Activated T-helper 1 cell treated with anti-CD3 and anti-CD28 coated beads, Interleukin-2, amount 50 U/mL, for 16 hours (primary cell): ENCODE measurements at places on chromosomes 5 and 9.

DNA sequence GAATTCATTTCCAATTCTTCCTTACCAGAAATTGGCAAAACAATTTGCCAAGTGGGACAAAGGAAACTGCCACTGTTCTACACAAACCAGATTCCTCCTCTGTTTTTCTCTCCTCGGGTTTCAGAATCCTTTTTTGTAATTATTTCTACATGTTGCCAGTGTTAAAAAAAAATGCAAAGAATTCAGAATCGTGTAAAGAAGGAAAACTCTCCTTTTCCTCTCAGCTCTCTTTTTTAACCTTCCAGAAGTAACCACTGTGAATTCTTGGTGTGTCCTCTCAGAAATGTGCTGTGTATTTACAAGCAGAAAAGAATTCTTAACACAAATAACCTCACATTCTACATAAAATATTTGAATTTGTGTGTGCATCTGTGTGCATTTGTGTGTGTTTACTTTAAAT, 224.6 kb downstream of the DRD1 start:
- DNase-seq: no peak

DNA sequence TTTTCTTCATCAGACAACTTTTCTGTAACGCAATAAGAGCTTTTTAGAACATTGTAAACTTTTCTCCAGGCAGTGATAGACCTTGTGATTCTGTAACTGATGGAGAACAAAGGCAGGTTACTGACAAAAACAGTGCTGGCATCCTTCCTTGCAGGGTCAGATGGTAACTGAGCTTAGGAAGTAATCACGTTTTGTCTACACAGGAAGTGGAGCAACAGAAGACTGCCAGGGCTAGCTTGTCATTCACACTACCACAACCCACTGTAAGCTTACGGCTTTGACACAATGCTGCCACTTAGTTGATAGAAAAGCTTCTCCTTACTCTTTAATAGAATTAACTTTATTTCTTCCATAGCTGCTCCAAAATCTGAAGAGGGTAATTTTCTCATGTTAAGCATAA, 46.8 kb downstream of the FBN2 start:
- no peak for DNase-seq

DNA sequence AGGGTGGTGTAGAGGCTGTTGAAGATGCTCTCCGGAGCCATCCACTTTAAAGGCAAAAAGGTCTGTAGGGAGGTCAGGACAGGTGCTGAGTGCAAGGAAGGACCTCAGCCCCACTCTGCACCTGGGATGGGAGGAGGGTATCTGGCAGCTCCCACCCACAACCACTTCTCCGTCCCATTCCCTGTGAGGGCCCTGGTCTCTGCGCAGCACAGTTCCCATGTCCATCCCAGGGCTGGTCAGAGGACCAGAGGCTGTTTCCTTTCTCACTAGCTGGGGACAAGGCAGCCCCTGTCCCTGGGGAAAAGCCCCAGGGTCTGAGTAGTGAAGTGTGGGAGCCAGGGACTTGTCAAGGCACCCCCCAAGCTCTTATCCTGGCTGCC, 33.7 kb upstream of the CSF1R start:
- DNase-seq: no peak

- DNase-seq: no peak
These were observed 75.8 kb downstream of the GOLPH3 start for GRCh38 chr5:32098291-32098690.

DNA sequence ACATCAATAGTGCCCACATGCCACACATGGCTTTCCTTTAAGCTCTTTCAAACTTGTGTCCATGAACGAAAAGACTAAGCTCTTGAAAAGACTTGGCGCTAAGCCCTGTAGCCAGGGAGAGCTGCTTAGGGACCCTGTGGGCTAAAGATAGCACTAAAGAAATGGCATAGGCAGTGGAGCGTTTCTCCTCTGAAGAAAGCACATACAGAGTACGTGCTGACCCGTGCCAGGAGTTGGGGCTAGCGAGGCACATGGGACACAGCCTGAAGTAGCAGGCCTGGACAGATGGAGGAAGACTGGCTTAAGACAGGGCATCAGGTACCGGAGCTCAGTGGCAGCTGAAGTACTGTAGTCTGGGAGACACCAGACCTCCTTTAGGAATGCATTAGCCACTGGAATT, 39.7 kb downstream of the ADGRV1 start:
- no peak for DNase-seq

- DNase-seq: no peak
These were observed 22.3 kb downstream of the PDE8B start for GRCh38 chr5:77232574-77233358.

- DNase-seq: no peak
These were observed 1018.9 kb upstream of the ARRDC3 start for GRCh38 chr5:92402045-92402444.

GRCh38 chr9:134627417-134628353, 13.9 kb upstream of the COL5A1 start:
- no peak for DNase-seq

- DNase-seq: no peak
These were observed 21.3 kb upstream of the FAM13B start for GRCh38 chr5:138054206-138054605.

GRCh38 chr5:177314376-177315342, 3.0 kb upstream of the MXD3 start:
- DNase-seq: no peak

DNA sequence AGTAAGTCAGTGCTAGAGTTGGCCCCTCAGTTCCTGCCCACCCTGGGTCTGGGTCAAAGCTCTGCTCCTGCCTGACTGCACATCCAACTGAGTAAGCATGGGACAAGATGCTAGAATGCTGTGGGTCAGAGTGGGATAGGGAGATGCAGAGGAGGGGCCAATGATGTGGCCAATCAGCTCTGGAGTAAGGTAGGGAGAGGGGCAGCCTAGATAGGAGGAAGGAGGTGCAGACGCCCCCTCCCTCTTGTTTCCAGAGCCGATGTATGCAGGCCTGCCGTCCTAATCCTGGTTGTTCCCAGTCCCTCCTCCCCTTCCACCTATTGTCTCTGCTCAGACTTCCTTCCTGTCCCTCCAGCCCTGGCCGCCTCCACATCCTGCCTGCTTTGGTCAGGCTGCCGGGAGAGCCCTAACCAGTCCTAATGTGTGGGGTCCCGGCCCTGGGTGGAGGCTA, 1.3 kb downstream of the ARAP3 start:
- DNase-seq: no peak

DNA sequence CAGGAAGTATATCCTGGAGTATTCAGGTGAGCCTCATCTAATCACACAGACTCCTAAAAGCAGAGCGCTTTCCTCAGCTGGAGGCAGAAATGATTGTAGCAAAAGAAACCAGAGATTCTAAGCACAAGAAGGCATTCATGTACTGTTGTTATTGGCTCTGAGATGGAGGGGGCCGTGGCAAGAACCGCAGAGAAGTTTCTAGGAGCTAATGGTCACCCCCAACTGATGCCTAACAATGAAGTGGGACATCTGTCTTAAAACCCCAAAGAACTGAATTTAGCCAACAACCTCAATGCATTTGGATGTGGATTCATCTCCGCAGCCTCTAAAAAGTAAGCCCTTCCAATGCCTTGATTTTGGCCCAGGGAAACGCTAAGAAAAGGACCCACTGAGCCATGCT, 76.3 kb downstream of the ADAMTSL1 start:
- no peak for DNase-seq

DNA sequence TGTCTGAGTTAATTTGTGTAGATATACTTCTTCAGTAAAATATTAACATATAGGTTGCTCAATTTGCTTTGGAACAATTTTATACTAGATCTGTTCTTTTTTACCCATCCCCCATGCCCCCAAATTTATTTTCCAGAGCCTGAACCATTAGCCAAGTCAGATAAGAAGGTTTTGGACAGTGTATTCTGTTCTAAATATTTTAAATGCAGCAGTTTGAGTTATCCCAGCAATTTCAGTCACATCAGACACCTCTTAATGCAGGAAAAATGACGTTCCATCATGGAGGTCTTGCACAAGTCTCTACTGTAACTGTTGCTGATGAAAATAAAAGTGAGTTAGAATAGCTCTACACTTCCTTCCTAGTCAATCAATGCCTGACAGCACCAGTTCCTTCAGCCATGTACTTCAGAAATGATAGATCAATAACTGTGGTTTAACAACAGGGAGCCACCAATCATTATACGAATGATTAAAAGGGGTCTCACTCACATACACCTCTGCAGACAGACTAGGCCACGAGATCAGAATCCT, 215.8 kb downstream of the BNC2 start:
- DNase-seq: no peak

- no peak for DNase-seq
These were observed 46.4 kb upstream of the PRRC2B start for GRCh38 chr9:131347376-131348020.

DNA sequence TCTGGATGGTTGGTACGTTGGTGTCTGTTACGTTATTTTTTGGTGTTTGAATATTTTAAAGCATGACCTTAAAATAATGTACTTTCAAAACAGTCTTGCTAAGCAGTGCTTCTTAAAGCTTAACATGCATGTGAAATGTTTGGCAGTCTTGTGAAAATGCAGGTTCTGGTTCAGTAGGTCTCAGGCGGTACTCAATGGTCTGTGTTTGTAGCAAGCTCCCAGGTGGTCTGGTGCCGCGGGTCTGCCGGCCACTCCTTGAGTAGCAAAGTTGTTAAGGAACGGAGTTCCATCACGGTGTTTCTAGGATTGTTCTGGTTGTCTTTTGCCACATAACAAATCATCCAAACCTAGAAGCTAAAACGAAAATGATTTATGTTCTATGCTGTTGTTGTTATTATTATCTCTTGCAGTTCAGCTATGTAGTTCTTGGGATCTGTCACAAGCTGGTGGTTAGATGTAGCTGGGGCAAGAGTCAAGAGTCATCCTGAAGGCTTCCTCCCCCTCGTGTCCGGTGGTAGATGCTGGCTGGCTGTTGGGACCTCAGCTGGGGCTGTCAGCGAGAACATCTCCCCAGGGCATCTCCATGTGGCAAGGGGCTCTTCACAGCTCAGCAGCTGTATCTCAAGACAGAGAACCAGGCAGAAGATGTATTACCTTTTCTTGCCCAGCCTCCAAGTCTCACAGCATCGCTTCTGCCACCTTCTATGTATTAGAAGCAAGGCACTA, 186.8 kb downstream of the PALM2AKAP2 start:
- no peak for DNase-seq

GRCh38 chr5:109589986-109590385, 99.7 kb upstream of the MAN2A1 start:
- no peak for DNase-seq

- no peak for DNase-seq
These were observed 293.4 kb upstream of the PUM3 start for GRCh38 chr9:3137347-3137695.

GRCh38 chr5:153831973-153832372, 206.7 kb downstream of the FAM114A2 start:
- DNase-seq: no peak

DNA sequence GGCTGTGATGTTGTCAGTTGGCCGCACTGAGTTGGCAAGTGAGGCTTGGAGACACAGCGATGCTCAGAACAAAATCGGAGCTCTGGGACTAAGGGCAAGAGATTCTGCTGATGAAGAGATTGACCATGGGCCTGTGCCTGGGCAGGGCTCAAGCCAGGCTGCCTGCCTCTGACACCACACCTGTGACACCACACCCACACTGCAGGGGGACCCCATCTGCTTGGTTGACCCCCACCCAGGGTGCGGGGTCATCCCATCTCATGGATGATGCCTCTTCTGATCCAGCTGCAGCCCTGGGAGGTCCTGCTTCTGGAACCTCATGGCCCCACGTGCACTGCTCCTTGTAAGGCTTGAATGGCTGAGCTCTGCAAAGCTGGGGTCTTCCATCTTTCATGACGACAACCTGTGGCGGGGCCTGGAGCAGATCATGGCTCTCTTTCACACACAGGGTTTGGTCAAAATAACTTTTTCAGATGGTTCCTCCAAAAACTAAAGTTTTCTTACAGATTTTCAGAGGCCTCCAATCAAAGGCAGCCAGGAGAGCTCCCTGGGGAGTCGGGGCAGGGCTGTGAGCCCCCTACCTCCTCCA, 185.2 kb downstream of the GADD45G start:
- no peak for DNase-seq

DNA sequence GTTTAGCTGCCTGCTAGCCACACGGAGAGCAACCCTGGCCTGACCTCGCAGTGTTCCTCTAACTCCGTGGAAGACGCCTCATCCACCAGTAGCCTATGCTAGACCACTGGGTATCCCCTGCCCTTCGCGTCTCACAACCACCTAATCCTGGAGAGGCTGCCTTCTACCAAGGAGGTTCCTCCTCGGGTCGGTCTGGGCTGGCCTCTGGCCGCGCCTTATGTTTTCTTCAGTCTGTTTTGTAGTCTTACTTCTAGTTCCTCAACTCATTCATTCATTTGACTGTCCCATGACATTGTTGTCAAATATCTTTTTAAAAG, 1.6 kb upstream of the TPM2 start:
- no peak for DNase-seq

- DNase-seq: no peak
These were observed 268.2 kb downstream of the SH3GL2 start for GRCh38 chr9:17846948-17847655.

DNA sequence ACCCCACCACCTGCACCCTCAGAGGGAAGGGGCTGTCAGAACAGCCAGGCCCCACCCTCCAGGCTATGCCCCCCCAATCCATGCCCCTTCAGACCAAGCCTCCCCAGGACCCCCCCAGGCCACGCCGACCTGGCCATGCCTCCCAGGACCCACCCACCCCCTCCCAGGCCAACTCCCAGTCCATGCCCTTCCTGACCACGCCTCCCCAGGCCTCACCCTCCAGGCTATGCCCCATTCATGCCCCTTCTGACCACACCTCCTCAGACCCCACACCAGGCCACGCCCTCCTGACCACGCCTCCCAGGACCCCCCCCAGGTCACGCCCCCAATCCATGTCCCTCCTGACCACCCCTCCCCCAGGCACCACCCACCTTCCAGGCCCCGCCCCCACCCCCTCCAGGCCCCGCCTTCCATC, 27.6 kb downstream of the TPPP start:
- DNase-seq: no peak

GRCh38 chr9:115888131-115888530, 265.5 kb upstream of the PAPPA start:
- no peak for DNase-seq

GRCh38 chr5:179276838-179277395, 68.3 kb downstream of the ADAMTS2 start:
- no peak for DNase-seq

DNA sequence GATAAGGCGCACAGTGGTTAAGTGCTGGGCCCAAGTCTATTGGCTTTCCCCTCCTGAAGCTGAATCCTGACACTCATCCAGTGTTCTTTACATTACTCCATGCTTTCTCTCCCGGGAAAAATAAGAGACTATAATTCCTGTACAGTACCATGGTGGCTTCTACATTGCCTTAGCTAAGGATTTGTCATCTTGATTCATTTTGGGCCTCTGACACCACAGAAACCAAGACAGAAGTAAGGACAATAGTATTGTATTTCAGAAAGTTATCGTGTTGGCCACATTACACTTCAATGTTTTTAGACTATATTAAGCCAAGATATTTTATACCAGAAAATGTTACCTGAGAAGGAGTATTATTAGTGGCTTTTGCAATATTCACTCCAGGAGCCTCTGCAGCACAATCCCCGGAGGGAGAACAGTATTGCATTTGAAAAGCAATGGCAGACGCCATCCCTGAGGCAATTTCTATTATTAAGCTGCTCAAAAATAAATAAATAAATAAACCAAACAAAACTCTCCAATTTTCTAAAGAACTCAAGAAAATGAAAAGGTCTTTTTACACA, 267.9 kb downstream of the ENC1 start:
- no peak for DNase-seq
